ENCODE measurements at places on chromosomes 4 and X.

DNA sequence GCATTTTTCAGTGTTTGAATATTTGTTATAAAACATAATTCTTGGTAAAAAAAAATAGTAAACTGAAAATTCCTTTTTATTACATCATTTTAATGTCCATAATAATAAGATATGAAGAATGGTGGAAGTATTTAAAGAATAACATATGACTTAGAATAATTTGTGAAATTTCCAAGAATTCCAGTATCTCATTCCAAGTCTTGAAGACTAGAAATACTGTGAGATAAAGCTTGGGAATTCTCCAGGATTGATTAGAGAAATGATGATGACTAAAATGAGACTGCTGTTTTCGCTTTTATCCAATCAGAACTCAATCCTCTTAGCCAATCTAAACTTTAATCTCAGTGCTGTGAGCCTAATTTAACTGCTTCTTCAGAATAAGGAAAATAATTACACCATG, 184.2 kb upstream of the HCCS start:
- no peak for DNase-seq

GRCh38 chr4:138190452-138190858, 51.7 kb downstream of the SLC7A11 start:
- no peak for DNase-seq

- DNase-seq = no peak
These were observed 3.1 kb downstream of the TMEM184C start for GRCh38 chr4:147620315-147620714.

DNA sequence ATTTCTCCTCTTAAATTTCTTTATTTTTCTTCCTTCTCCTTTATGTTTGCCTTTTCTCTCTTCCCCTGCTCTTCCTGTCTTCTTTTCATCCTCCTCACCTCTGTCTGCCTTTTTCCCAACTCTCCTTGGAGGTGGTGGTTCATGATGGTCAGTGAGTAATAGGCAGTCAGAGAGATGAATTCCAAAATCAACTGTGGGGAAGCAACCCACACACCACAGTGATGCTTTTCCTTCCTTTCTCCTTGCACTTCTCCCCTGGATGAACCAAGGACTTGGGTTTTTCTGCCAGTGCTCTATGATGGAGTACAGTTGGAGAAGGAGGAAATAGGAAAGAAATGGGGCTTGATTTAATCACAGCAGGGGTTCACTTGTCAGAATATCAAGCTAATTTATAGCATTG, 153.8 kb downstream of the DCK start:
- no peak for DNase-seq

- DNase-seq = no peak
These were observed 2182.9 kb upstream of the TENM3 start for GRCh38 chr4:180060159-180060889.

GRCh38 chrX:9983846-9984245, 16.7 kb downstream of the CLDN34 start:
- no peak for DNase-seq

DNA sequence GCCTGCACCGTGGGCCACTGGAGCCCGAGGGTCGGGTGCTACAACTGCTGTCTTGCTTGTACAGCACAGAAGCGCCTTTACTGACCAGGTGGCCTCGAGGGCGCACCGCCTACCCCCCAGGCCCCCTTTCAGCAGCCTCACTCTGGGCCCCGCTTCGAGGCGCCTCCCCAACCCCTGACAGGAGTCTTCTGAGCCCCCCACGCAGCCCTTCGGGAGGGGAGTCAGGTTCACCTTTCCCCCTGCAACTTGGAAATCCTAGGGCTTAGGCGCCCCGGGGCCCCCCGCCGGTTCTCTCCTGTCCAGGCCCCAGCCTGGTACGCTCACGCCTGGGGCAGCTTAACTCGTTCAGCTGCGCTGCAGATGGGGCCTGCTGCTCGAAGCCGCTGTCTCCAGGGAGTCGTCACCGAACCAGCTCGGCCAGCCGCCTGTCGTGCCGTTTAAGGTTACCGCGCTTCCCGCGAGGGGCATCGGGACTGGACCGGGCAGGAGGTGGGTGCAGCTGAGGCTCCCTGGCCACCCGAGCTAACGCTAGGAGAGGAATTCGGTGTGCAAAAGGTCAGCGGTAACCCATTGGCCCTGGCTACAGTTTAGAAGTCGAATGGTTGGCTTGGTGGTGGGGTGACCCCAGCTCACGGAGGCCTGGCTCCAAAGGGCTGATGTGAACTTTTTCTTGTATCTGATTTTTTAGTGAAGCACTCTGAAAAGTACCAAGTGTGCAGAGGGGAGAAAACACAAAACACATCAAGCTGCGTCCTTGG, 58.9 kb upstream of the BCOR start:
- no peak for DNase-seq
